ENCODE measurements at places on chromosomes 2 and 18.
A peak's percentile ranks its signal among the peaks of the same experiment; 100 is the strongest.

- no peak for DNase-seq
Measured at GRCh38 chr2:152649997-152650396, 67.3 kb downstream of the PRPF40A start.

GRCh38 chr2:235910067-235910466 is 258.1 kb downstream of the GBX2 start:
- DNase-seq = no peak

- DNase-seq = no peak
Measured at GRCh38 chr2:98793275-98793674, 62.3 kb upstream of the MGAT4A start.

DNA sequence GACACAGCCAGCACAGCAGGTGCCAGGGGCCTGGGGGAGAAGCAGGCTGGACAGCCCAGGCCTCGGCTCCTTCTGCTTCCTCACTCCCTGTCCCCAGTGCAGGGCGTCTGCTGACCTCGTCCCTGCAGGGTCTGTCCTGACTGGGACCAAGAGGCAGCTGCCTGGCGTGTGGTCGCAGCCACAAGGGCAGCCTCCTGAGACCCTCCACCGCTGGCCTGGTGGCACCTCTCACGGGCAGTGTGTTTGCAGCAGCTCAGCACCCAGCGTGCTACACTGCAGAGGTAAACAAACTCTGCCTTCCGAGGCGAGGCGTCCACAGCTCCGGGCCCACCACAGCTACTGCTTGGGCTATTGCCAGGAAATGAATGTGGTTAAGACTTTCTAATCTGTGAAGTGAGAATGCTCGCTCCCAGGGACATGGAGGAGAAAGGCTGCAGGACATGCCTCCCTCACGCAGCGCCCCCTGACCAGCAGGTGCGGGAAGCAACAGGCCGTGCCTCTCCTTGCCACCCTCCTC is 46.1 kb upstream of the HPCAL1 start:
- no peak for DNase-seq

- no peak for DNase-seq
Measured at GRCh38 chr2:120398996-120399888, 53.3 kb downstream of the INHBB start.

DNA sequence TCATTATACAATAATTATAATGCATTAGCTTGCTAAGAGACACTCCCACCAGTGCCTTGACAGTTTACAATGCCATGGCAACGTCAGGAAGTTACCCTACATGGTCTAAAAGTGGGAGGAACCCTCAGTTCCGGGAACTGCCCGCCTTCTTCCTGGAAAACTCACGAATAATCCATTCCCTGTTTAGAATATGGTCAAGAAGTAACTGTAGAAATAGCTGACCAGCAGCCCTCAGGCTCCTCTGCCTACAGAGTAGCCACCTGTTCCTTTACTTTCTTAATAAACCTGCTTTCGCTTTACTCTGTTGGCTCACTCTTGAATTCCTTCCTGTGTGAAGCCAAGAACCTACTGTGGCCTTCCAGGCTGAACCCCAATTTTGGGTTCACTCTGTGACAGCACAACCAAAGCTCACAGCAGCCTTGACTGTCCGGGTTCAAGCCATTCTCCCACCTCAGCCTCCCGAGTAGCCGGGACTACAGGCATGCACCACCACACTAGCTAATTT is 20.0 kb upstream of the PTPN2 start:
- DNase-seq = peak; percentile 50

- no peak for DNase-seq
Measured at GRCh38 chr2:167652401-167652800, 595.0 kb downstream of the STK39 start.

GRCh38 chr2:183253441-183254130 is 129.3 kb downstream of the NUP35 start:
- no peak for DNase-seq

DNA sequence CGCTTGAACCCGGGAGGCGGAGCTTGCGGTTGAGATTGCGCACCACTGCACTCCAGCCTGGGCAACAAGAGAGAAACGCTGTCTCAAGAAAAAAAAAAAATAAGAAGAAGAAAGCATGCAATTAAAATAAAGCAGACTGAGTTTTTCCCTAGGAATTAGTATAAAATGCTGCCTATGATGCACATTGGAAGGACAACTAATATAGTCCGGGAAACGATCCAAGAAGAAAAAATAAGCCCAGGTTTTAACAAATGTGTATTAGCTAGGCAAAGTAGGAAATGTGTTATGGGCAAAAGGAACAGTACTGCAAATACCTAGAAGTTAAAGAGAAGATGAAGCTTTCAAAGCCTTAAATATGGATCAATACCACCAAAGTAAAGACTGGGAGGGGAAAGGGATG is 64.0 kb downstream of the SPIRE1 start:
- no peak for DNase-seq

DNA sequence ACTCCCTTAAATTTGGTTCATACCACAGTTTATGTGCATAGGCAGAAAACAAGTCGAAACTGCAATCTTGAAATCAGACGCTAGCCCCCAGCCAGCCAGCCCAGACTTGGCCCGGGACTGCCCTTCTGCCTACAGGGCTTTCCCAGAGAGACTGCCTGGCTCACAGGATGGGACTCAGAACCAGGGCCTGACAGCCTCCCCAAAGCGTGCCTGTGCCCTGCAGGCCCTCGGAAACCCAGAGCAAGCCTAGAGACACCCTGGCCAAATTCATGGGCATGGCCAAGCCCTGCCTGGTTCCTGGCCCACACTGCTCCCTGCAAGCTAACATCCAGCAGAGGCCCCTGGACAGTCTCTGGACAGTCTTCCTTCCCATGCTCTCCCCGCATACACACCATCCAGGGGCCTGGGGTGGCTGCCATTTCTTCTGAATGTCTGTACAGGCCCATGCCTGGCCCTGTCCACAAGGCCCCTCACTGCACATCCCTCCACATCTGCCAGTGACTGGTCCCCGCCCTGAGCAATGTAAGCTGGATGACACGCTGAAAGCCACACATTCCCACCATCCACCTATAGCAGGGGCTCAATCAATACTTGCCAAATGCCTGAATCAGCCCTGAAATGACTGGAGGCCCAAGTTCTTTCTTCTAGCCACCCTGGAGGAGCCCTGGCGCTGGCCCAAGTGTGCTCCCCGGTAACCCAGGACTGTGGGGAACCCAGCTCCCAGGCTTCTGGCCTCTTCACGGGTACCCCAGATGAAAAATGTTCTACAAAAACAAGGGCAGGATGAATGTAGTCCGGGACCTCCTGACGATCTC is 73.1 kb downstream of the HDAC4 start:
- no peak for DNase-seq

- DNase-seq = no peak
Measured at GRCh38 chr2:118604811-118605210, 242.6 kb downstream of the EN1 start.

- DNase-seq = no peak
Measured at GRCh38 chr18:49669403-49669802, 107.5 kb downstream of the LIPG start.

- DNase-seq = no peak
Measured at GRCh38 chr2:201149064-201149820, 33.3 kb downstream of the CFLAR start.

DNA sequence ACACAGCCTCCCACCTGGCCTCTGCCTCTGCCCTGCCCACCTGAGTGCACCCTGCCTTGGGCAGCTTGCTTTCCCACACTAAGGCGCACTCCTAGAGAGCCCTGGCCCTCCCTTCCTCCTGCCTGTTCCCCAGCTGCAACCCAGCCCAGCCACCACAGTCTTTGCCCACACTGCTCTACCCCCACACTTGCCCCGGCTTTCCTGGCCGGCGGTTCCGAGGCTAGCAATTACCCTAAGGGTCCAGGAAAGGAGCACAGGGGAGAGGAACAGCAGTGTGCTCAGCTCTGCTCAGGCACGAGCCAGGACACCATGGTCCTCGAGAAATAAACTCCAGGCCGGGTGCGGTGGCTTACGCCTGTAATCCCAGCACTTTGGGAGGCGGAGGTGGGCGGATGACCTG is 237.8 kb upstream of the RAB6C start:
- DNase-seq = no peak

DNA sequence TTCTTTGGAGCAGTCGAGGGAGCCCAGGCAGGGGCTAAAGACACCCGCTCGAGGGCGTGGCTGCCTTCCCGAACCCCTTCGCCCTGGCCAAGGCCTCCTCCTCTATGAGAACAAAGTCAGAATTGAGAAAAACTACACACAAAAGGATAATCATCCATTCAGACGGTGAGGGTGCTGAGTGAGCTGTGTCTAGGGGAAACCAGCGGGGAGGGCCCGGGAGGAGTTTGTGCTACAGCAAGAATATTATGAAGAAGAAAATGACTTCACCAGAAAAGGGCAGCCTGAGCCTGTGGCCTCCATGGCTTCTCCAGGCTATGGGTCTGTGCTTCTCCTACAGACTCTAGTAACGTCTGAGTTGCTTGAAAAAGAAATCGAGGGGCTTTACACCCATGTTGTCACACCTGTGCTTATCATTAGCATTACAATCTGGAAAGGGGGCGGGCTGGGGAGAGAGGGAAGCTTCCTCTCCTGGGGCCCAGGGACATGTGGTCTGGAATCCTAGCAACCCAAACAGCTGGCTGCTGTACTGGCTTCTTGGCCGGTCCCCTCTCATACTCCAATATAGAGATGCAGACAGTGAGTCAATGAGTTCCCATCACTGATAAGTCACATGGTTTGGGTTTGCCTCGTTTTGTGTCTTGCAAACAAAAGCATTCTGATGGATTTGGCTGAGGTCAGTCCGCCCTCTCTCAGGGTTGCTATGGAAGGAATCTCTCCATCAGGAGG is 52.0 kb upstream of the ARL4C start:
- DNase-seq = no peak

DNA sequence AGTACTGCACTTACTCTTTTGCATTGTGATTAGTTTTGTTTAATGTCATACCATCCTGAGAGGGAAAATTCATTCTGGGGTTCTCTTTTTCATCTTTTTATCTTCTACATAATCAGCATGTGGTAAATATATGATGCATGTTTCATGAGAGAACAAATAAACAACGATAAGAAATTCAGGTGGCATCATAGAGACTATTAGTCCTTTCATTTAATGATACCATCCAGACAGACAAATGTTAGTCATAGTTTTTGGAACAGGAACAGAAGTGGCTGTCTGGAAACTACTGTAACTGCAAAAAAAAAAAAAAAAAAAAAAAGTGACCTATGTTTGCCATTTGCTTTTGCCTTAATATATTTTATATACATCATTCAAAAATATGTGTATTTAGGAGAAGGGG is 761.0 kb downstream of the EPHA4 start:
- no peak for DNase-seq

DNA sequence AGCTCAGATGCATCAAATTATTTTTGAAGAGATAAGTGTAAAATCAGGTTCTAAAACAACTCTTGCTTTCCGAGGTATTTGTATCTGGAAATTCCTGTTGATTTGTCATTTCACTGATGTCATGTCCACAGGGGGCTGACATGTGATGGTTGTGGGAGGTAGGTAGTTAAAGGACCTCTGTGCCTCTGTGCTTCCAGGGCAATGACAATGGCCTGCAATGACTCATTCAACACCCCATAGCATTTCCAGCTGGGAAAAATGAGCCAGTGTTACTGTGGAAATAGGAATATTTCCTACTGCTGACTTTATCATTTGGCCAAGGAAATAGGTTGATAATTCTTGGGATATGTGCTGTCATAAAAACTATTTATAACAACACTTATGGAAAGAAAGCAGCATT is 86.2 kb upstream of the CCDC195 start:
- no peak for DNase-seq

- DNase-seq = no peak
Measured at GRCh38 chr2:241469746-241470145, 38.6 kb downstream of the STK25 start.

DNA sequence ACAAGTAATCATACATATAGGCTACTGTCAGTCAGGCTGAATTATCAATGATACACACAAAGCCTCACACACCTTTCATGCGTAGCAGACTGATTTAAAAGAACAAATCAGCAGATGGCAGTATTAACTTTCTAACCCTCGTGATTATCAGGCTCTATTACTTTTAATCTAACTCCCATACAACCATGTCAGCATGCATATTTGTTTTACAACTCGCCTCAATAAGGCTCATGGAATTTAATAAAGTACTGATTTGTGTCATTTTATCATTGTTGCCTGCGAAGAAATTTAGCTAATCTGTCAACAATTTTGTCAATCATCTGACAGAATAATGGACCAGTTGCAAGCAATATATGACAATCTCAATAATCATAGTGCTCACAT is 82.8 kb downstream of the SLC25A12 start:
- no peak for DNase-seq

GRCh38 chr2:232854082-232854481 is 16.0 kb upstream of the SNORC start:
- no peak for DNase-seq

DNA sequence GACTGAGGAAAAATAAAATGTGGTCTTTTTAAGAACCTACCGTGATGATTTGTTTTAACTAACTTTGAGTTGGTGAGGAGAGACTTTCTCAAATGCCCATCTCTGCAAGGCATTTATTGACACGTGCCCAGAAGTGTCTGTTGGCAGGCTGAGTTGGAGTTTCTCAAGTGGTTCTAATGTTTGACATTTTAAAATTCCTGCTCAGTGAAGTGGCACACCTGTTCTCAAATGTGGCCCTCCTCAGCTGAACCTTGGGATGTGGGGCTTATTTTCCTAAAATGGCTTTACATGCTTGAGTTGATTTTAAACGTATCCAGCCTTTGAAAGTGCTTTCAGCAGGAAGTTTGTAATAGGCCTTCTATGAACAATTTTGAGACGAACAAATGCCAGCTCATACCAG is 876 bp upstream of the CAVIN2 start:
- DNase-seq = no peak

- no peak for DNase-seq
Measured at GRCh38 chr2:160506371-160507045, 12.9 kb upstream of the RBMS1 start.

DNA sequence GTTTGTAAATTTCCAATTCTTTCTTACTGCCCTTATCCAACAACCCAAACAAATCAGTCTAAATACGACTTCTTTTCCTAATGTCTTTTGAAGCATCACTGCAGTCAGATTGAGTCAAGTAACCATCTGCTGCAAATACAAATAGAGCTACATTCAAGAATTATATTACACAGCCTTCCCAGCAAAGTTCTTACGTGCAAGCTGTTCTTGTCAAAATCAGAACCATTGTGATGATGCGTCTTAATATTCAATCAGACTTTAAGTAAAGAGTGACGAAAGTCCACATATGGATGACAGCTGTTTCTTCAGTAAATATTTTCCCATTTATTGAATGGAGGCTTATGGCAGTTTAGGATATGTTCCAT is 943.8 kb downstream of the LRP1B start:
- no peak for DNase-seq

DNA sequence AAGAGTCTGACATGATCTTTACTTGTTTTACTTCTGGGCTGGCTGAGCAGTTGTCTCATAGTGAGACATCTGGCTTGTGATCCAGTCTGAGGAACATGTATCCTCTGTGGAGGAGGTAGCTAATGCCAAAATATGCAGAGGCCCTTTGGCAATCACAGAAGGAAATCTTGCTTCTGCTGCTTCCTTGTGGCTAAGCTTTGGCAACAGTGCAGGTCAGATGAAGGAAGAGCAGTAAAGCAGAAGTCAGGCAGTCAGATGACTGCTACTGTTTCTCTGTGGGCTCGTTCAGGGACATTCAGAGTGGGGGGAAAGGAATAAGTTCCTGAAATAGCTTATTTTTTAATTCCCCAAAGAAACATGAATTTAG is 22.3 kb downstream of the DOK1 start:
- no peak for DNase-seq

GRCh38 chr2:63977904-63978303 is 41.3 kb downstream of the VPS54 start:
- no peak for DNase-seq

GRCh38 chr2:48601349-48601748 is 16.3 kb upstream of the GTF2A1L start:
- no peak for DNase-seq
